ENCODE measurements at places on chromosomes 7 and 10. TPM values are rescaled to one million over a fixed set of nuclear protein-coding genes. Genes with fewer than 3 reads are reported as not detected.

GRCh38 chr10:6563075-6563474 lies 17.0 kb downstream of the PRKCQ start:
- DNase-seq: no peak

DNA sequence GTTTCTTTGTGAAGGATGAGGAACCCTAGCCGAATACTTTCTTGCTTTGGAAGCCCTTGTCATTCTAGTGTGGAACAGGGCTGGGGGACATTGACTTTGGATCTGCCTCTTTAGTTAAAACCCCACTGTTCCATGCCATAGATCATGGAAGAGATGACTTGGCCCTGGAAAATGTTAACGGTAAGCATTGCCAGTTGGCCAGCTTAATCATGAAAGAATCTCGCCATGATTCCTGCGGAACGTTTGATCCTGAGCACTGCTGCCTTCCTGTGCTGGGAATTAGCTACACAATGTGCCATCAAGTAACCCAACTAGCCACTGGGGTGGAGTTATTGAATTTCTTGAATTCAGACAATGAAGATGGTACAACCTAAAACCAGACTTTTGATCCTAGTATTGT lies 177.6 kb upstream of the FZD8 start:
- DNase-seq: no peak

Gene WNT16
- not detected for total RNA-seq

Gene ADAM22
- 91.9 TPM for total RNA-seq

DNA sequence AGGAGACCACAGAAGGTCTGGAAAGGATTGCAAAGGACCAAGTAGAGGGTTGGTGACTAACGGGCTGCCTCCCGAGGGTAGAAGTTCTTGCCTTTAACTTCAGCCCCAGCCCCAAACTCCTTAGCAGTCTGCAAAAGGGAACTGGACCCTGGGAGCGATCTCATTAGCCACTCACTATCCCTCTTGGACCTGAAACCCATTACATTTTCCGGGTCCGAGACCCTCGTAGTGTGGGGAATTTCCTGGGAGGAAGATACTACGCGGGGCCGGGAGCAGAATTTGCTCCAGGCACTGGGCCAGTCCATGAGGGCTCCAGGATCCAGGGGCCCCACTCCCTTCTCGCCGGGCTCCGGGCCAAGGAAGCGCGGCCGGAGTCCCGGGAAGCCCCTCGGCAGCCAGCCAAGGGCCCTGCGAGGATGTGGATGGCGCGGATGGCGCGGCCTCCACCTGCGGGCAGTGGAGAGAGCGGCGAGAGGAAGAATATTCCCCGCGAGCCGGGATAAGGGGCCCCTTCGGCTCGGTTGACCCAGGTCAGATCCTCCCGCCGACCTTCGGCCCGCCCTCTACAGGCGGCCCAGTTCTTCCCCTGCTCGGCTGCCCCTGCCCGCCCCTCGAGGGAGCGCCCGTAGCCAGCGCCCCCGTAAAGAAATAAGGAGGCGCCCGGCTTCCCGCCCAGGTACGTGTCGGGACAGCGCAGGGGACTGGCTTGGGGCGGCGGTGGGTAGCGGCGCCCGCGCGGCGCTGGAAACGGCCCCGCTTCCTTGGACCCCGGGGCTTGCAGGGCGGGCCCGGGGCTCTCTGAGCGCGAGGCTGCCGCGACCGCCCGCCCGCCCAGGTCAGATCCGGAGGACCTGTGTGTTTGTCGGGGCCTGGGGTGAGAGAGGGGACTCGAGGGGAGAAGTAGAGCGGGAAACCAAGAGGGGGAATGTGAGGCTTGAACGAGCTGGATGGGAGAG lies at the start of gene MYO3A:
Gene MYO3A (plus strand): TSS at position 577 of the 956 bp plus-strand sequence. CDS start 17,882 bp downstream, outside the sequence.
- DNase-seq: peak; percentile 44

- no peak for DNase-seq
These were observed 148.1 kb upstream of the PLXDC2 start for GRCh38 chr10:19668116-19668515.

DNA sequence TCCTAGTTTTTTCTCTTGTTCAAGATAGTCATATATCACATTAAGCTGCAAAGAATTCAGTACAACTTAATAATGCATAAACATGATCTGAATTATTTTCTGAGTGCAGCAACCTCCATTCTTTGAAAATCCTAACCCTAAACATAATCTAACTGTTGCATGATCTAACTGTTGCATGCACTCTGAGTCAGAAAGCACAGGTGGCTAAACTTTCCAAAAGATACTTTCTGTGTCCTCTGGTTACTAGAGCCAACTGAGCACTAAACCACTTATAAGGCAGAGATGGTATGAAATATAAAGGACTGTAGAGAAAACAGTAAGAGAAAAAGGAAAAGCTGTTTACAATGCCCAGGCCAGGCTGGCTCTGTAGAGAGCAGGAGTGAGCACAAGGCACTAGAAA lies 23.0 kb upstream of the FAM133B start:
- DNase-seq: no peak

GRCh38 chr10:132593900-132594876 lies 56.6 kb downstream of the INPP5A start:
- no peak for DNase-seq

DNA sequence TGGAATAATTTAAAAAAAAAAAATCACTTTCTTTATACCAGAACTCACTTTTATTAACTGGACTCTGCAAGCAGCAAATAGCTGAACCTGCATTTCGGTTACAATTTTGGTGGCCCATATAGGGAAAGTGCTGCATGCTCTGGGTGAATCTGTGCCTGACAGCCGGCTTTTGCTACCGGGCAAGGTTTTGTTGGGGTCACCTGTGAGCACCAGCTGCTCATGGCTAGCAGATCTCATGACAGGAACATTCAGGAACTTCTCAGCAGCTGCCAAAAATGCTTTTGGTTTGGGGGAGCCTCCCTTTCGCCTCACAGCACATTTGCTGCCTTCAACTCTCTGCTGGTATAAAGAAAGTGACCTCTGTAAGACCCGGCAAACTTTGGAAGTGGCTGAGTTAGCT lies 13.2 kb upstream of the CREB3L2 start:
- no peak for DNase-seq

DNA sequence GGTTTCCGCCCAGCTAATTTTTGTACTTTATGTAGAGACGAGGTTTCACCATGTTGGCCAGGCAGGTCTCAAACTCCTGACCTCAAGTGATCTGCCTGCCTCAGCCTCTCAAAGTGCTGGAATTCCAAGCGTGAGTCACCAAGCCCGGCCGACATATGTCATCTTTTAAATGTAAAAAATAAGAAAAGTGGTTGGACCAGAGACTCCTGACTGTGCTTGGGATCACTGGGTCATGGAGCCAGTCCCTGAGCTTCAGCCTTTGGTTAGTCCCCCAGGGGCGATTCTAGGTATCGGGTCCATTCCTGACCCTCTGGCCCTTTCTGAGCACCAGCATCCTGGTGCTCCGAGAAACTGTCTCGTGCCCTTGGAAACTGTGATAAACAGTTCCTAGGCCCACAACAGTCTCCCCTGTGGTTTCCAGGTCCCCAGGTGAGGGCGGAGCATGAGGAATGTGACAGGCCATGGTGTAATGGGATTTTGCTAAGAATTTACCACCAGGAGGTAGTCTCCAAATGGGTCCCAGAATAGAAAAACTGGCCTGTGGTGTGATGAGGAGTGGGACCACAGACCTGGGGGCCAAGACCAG lies 32.8 kb downstream of the UBTD1 start:
- DNase-seq: no peak

Gene ANXA8
- total RNA-seq: not detected

GRCh38 chr7:80873140-80873539 lies 45.7 kb downstream of the SEMA3C start:
- no peak for DNase-seq

Gene OR2A1
- not detected for total RNA-seq

GRCh38 chr10:101228153-101228965 lies 904 bp downstream of the LBX1 start:
- DNase-seq: peak; percentile 48

DNA sequence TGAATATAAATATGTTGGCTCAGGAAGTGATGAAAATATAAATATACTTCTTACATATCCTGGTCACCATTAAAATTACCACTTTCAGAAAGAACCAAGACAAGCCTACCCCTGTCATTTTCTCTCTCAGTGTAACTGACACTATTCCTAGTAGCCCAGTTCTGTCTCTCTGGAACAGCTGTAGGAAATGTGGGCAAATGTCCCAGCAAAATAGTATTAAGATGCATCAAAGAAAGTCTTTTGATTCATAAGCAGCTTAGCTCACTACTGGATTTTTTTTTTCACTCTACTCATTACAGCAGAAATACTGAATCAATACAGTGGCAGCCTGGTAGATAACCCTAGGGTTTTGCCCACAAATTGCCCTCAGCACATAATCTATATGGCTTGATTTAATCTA lies 290.9 kb downstream of the DNAJB9 start:
- no peak for DNase-seq

- peak; percentile 87 for DNase-seq
These were observed 820 bp upstream of the NRG3 start for GRCh38 chr10:81873932-81874816.

Gene MOGAT3
- not detected for total RNA-seq

DNA sequence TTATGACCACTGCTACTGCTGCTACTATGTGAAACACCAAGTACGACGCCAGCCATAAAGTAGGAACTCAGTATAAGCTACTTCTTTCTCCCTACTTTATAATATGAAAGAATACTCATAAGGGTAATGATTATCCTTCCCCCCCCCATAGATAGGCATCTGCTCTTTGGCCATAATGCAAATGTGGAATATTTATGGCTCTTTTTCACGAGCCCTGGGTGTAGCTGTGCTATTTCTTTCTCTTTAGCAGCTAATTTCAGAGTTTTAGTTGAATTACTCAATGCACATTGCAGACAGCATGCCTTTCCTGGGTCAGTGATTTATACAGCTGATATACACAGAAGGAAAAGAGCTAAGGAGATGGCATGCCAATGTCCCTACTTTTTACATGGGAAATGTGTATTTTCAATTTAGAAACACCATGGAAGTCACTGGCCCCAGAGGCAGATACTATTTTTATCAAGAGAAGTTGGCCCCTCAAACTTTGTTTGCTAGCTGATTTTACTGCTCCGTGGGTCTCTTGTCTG lies 234.1 kb upstream of the KIAA1217 start:
- DNase-seq: no peak

DNA sequence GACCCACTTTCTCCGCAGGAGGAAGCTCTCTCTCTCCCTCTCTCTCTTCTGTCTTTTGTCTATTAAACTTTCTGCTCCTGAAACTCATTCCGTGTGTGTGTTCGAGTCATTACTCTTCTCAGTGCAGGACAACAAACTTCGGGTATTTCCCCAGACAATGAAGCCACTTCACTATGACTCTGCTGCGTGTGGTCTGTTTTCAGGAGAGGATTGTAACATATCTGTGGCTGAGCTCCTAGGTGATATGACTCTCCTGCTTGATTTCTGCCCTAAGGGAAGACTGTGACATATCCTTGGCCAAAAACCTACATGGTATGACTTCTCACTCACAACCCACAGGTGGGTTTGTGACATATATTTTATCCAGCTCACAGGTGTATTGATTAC lies 39.9 kb upstream of the ZNF107 start:
- DNase-seq: no peak

Gene FAM25C
- not detected for total RNA-seq

DNA sequence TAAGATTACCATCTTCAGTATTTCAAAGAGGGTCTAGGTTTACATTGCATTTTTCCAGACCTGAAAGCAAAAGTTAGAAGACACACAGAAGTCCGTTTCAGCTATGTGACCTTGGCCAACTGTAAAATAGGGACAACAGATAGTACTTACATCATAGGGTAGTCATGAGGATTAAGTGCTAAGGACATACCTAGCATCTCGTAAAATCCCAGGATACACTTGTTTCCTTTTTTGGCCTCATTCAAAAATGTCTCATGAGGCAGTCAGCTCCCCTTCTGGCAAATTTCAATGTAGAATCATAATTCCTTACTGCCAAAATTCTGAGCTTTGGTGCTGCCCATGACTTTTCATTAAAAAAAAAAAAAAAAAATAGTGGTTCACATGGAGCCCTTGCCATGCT lies 6.4 kb upstream of the DUSP5 start:
- DNase-seq: no peak

- no peak for DNase-seq
These were observed 348.7 kb upstream of the LRGUK start for GRCh38 chr7:133778472-133778871.

DNA sequence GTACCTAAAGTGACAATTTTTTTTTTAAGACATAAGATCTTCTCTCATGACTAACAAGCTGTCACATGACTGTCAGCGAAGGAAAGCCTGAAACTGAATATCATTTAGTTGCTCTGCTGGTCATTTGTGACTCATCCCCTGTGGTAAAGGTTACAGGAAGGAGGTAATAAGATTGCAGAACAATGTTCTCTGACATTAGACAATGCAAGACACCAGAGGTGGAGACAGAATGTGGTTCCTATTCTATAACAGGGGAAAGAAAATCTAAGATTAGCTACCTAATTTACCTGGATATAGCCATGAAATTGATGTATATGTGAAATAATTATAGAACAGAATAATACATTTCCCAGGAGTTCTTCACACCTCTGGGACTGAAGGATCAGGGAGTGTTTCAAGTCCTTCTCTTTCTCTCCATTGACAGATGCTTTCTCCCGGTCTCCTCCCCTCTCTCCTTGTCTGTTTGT lies 47.7 kb downstream of the LRGUK start:
- no peak for DNase-seq

Gene TMEM236
- total RNA-seq: 0.07 TPM

- no peak for DNase-seq
These were observed 940.1 kb upstream of the SORCS1 start for GRCh38 chr10:108104551-108105156.

Gene KNDC1
- 7.4 TPM for total RNA-seq

DNA sequence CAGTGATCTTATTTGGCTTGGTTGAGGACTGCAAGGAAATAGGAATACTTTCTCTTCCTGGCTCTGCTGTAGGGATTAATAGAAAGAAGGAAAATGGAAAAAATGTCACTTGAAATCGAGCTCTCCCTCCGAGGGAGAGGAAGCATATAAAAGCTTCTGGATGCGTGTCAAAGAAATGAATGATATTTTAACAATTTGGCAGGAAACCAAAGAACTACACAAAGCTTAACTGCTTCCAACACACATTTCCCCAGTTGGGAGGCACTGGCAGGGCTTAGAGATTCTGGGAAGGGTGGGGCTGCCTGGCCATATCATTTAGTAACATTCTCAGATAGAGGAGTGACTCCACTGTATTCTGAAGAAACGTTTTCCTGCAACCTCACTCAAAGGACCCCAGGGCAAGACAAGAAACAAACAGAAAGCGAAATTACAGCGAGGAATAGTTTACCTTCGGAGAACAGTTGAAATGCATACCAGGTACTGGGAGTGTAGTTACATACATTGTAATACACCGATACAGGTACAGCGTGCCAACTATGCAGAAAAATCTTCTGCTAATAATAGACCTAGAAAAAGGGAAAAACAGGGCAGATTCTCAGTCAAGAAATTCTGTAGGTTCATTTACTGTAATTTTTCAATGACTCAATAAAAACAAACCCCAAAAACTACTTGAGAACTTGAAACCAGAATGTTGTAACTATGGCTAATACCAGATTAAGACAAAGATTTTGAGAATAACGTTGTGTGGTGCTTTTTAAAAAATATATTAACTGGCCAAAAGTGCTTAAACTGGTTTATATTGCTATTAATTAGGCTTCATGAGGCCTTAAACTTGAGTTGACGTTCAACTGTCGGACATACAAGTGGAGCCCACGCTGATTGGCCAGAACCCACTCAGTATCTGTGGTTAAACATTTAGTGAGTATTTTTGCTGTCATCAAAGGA lies 75.7 kb upstream of the ASAH2 start:
- no peak for DNase-seq

Gene GNGT1
- not detected for total RNA-seq

- DNase-seq: no peak
These were observed 11.8 kb upstream of the TNRC18 start for GRCh38 chr7:5435291-5436002.
